ENCODE measurements at places on chromosomes 12 and 14.

- no peak for DNase-seq
These were observed 232.7 kb downstream of the RASSF9 start for GRCh38 chr12:85603556-85603955.

DNA sequence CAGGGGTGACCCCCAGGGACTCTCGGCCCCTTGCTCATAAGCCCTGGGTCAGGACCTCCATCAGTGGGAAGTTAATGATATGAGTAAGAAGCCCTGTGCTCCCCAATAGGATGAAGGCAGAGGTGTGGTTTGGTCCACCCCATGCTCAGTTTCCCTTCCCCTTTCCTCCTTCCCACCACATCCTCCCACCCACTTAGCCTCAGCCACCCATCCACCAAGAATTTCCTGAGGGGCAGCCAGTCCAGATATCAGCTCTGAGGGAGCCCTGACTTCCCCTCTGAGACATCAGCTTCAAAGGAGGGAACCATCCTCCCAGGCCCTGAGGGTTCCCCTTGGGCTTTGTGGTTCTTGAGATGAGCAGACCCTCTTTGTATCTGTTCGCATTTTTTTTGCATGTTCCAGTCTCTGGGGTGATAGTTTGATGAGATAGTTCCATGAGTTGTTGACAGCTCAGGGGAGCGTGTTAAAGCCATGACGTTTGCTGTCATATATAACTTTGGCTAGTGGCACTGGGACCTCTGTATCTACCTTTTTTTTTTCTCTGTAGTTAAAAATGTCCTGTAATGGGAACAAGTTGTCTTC, 71.2 kb downstream of the LGMN start:
- DNase-seq: peak; percentile 81

DNA sequence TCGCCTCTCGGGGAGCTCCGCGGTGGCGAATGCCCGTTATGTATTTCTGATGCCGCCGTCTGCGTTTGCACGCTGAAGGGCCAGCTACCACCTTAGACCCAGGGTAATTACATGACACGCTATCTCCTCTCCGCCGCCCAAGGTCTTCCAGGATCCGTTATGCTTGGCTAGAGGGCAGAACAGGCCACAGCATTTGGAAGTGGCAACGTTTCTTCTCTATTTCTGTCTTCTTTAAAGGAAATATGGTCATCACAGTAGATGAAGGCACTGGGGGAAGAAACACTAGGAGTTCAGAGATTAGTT, 861 bp upstream of the MDGA2 start:
- DNase-seq: no peak

DNA sequence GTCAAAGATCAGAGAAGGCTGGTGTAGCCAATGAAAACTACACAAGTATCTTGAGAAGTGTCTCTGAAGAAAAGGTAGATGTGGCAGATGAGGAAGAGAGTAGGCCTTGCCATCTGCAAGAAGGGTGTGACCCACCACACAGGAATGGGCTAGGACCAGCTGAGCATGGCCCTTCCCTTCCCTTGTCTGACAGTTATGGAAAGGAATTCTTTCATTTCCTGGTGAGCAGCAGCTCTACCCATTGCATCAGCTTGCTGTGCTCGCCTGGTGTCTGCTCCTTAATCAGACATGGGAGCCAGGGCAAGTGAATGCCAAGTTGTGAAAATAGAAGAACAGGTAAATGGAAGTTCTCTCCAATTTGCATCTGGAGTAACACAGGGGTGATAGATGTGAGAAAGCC, 145.2 kb upstream of the KRR1 start:
- DNase-seq: no peak

DNA sequence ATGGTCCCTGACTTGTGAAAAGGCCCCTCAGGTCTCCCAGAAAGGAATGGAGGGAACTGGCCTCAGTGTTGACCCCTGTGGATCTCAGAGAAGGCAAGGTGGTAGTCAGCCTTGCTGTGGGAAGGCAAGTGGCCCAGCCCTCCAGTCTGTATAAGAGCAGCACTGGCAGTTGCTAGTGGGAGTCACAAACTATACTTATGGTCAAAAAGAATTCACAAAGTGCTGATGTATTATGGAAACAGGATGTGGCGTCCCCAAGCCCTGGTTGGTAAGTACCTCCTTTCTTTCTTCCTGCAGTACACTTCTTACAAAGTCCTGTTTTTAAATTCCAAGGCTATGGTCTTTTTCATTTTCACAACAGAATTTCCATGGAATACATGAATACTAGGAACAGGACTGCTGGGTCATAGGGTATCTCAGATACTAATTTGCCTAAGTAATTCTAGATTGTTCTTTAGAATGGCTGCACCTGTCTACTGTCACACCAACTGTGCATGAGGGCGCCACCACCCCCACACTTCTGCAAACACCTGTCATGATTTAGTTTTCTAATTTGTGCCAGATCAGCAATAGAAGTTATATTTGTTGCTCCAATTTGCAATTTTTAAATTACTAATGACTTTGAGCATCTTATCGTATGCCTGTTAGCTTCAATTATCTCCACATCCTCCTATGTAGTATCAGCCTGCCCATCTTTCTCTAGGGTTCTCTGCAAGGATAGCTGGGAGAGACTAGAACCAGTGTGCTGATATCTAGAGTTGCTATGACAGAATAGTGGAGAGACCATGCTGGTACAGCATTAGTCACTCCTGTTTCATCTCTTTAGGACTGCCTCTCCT, 40.7 kb upstream of the TMEM263 start:
- peak; percentile 8 for DNase-seq

DNA sequence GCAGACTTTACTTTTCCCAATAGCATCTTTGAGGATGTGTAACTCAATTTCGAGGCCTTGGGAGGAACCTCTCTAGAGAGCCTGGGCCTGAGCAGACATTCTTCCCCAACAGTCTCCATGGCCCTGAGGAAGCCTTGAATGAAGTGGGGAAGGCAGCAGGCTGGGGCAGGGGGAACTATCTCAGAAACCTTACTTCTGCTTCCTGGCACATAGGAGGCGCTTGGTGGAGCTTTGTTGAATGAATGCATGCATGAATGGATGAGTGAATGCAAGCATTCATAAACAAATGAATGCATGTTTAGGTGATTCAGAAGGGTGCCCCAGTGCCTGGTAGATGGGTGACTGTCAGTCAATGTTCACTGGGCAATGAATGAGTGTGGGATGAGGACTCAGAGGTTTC, 58.3 kb downstream of the GALNT16 start:
- DNase-seq: no peak

DNA sequence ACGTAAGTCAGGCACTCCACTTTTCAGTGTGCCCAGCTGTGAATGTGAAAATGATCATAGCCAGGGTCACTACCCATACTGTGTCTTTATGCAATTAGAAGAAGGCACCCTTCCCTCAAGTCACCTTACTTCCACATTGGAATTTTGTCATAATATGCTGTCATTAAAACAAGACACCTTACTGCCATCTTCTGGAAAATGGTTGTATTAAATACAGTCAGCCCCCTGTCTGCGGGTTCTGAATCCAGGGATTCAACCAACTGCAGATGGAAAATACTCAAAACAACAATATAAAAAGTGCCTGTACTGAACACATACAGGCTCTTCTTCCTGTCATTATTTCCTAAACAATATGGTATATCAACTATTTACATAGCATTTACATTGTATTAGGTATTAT, 70.2 kb upstream of the TBX5 start:
- no peak for DNase-seq

- DNase-seq: no peak
These were observed 6.1 kb upstream of the FAIM2 start for GRCh38 chr12:49909826-49910225.
